Activated effector memory CD4-positive, alpha-beta T cell treated with Interleukin-2 at 50 U/mL for 16 hours (primary cell): ENCODE measurements at places on chromosomes 2 and 18.
A peak's percentile ranks its signal among the peaks of the same experiment; 100 is the strongest.

- no peak for DNase-seq
Observed at GRCh38 chr2:30636311-30636710, 170.9 kb downstream of the CAPN13 start.

- DNase-seq: no peak
Observed at GRCh38 chr2:219628235-219628985, 980 bp downstream of the SLC4A3 start.

GRCh38 chr2:130985831-130986649, 107.2 kb downstream of the FAM168B start:
- no peak for DNase-seq

DNA sequence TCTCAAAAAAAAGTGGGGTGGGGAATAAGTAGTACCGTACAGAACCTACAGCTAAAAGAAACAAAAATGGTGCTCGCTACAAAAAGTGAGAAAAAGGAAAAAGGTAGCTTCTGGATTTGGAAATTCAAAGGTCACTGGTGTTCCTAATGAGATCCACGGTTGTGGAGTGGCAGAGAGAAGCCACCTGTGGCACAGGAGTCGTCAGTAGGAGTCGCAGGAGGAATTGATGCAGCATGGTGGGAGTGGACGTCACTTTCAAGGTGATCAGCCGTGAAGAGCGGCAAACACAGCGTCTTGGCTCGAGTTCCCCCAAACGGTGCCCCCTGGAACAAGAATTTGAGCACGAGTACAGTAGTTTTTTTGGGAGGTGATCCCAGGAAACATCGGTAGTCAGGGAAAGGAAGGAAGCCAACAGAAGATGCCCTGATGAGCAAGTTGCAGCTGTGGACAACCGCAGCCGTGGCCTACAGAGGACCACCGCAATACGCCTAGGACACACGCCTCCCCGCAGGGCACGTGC, 1.4 kb upstream of the TTL start:
- peak; percentile 10 for DNase-seq
